ENCODE measurements at places on chromosomes 13 and 19. TPM values are rescaled to one million over a fixed set of nuclear protein-coding genes. Genes with fewer than 3 reads are reported as not detected.
A peak's percentile ranks its signal among the peaks of the same experiment; 100 is the strongest.

UGGT2 gene
- 21.1 TPM for total RNA-seq

ZNF709 gene
- 3.9 TPM for total RNA-seq

PSPN gene
- total RNA-seq = 1.1 TPM

- H3K4me3 ChIP-seq = peak overlapping the region; percentile 63
- no peak for DNase-seq
- H3K36me3 ChIP-seq = no peaks in the 10 kb centered on the region
Measured at GRCh38 chr19:51903192-51903591, 1.6 kb downstream of the ZNF649 start.

DNA sequence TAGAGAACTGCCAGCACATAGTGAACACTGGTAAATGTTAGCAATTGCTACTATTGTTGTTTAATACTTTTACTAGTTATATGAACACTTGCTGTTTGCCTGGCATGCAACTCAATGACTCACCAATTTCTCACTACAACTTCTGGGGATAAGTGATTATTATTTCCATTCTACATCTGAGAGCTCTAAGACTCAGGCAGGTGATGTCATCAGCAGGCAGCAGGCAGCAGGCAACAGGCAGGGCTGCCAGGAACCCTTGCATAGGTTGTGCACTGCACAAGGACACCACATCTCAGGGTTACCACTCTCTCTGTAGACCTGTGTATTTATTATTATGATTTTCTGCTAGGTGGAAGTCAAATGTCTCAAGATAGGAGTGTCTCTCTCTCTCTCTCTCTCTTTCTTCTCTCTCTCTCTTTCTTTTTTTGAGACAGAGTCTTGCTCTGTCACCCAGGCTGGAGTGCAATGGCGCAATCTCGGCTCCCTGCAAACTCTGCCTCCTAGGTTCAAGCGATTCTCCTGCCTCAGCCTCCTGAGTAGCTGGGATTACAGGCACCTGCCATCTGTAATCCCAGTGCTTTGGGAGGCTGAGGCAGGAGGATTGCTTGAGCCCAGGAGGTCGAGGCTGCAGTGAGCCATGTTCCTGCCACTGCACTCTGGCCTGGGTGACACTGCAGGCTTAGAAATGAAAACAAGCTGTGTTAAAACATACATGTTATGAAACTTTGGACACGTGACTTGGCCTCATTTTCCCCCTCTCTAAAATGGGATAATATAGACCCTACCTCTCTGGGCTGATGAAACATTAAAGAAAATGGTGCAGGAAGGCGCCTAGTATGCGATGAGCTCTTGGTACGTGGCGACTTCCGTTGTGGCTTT lies 22.7 kb downstream of the HPN start:
- DNase-seq = no peak
- no peak overlapping the region for H3K4me3 ChIP-seq
- no peaks in the 10 kb centered on the region for H3K27me3 ChIP-seq

- no peak overlapping the region for H3K4me3 ChIP-seq
- no peak for DNase-seq
- no peaks in the 10 kb centered on the region for H3K27me3 ChIP-seq
Measured at GRCh38 chr13:25927932-25928331, 123.9 kb downstream of the SHISA2 start.

DNA sequence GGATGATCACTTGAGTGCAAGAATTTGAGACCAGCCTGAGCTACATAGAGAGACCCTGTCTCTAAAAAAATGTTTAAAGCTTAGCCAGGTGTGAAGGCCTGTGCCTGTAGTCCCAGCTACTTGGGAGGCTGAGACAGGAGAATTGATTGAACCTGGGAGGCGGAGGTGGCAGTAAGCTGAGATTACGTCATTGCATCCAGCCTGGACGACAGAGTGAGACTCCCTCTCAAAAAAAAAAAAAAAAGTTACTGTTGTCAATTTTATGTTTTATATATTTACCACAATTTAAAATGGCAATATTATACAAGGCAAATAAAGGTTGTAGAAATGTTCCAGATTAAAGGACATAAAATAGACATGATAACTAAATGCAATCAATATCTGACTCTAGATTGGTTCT lies 29.2 kb downstream of the WDR87 start:
- no peaks in the 10 kb centered on the region for H3K36me3 ChIP-seq
- DNase-seq = no peak
- H3K27ac ChIP-seq = no peak overlapping the region
- H3K27me3 ChIP-seq = no peaks in the 10 kb centered on the region
- H3K4me3 ChIP-seq = no peak overlapping the region
- H3K4me1 ChIP-seq = no peaks in the 10 kb centered on the region

GRCh38 chr13:71661921-71662320 lies 205.1 kb downstream of the DACH1 start:
- H3K27ac ChIP-seq = no peak overlapping the region
- no peak for DNase-seq
- H3K4me3 ChIP-seq = no peak overlapping the region
- H3K4me1 ChIP-seq = no peaks in the 10 kb centered on the region
- no peaks in the 10 kb centered on the region for H3K27me3 ChIP-seq

DNA sequence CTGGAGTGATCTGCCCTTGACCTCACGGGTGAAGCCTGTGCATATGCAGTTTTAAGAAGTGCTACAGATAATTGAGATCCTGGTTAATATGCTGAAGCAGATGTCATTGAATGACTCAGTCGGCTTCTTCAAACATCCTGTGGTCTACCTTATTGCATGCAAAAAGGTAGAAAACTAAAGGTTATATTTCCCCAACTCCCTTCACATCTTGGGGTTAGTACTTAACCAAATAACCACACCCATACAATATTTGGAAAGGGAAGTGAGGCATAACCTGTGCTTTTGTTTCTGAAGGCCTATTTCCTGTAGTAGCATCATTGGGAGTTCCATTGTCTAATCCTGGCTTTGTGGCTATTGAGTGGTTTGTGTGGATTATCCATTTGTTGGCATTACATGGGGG lies 58.3 kb downstream of the RAP2A start:
- H3K27ac ChIP-seq = no peak overlapping the region
- DNase-seq = no peak
- H3K36me3 ChIP-seq = no peaks in the 10 kb centered on the region
- H3K27me3 ChIP-seq = no peaks in the 10 kb centered on the region

GRCh38 chr13:105982219-105982930 lies 553.1 kb downstream of the EFNB2 start:
- DNase-seq = no peak
- no peaks in the 10 kb centered on the region for H3K4me1 ChIP-seq
- H3K4me3 ChIP-seq = no peak overlapping the region
- H3K27ac ChIP-seq = no peak overlapping the region
- H3K27me3 ChIP-seq = no peaks in the 10 kb centered on the region
- H3K36me3 ChIP-seq = no peaks in the 10 kb centered on the region

GRCh38 chr13:51222686-51223559 lies 725 bp downstream of the FAM124A start:
- DNase-seq = no peak
- peak overlapping the region; percentile 81 for H3K4me3 ChIP-seq
- H3K4me1 ChIP-seq = peaks cover 6% of the 10 kb centered on the region
- H3K27ac ChIP-seq = peak overlapping the region; percentile 50
- H3K27me3 ChIP-seq = no peaks in the 10 kb centered on the region

- peak; percentile 39 for DNase-seq
- H3K27ac ChIP-seq = peak overlapping the region; percentile 98
- no peaks in the 10 kb centered on the region for H3K36me3 ChIP-seq
- no peaks in the 10 kb centered on the region for H3K4me1 ChIP-seq
- peak overlapping the region; percentile 64 for H3K4me3 ChIP-seq
Measured at GRCh38 chr13:48975101-48975855, 434 bp upstream of the FNDC3A start.

DNA sequence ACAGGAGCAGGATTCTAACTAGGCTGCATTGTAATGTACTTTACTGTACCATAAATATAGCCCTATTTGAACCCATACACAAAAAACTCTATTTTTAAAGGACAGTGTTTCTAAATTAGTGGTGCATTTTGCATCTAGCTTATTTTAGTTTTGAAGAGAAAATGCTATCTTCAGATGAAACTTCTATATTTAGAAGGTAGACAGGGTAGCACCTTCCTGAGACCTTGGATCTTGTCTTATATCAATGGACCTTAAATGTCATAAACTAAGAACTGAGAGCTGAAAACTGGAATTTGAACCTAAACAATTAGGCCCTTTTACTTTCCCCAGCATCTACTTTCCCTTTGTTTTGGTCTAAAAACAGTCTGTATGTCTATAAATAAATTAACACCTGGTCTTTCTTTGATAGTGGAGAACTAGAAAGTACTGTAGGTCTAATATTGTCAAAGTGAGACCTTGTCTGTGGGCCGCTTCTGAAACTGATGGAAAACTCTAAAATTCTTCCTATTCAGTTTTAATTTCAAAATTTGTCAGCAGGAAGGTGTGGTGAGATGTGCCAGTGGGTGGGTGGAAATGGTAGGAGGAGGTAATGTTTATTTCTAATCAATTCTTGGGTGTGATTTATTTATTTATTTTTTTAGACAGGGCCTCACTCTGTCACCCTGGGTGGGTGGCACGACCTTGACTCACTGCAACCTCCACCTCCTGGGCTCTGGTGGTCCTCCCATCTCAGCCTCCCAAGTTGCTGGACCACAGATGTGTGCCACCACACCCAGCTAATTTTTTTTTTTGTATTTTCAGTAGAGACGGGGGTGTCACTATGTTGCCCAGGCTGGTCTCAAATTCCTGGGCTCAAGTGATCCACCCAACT lies 10.1 kb downstream of the COG3 start:
- no peak overlapping the region for H3K4me3 ChIP-seq
- H3K36me3 ChIP-seq = no peaks in the 10 kb centered on the region
- H3K27me3 ChIP-seq = no peaks in the 10 kb centered on the region
- no peaks in the 10 kb centered on the region for H3K4me1 ChIP-seq
- no peak overlapping the region for H3K27ac ChIP-seq

All from prostate gland (tissue), 2 donors.